GM12878 (cell line): ENCODE measurements at places on chromosomes 7 and 10. TPM values are rescaled to one million over a fixed set of nuclear protein-coding genes. Genes with fewer than 3 reads are reported as not detected.

GRCh38 chr10:126432507-126432906 lies 44.2 kb upstream of the ADAM12 start:
- H3K27me3 ChIP-seq = no peaks in the 10 kb centered on the region
- H3K27ac ChIP-seq = no peak overlapping the region
- no peaks in the 10 kb centered on the region for H3K4me1 ChIP-seq
- H3K36me3 ChIP-seq = no peaks in the 10 kb centered on the region

GRCh38 chr10:129809841-129810240 lies 154.2 kb downstream of the EBF3 start:
- no peaks in the 10 kb centered on the region for H3K36me3 ChIP-seq
- no peaks in the 10 kb centered on the region for H3K4me1 ChIP-seq
- DNase-seq = no peak
- no peaks in the 10 kb centered on the region for H3K27me3 ChIP-seq
- H3K27ac ChIP-seq = no peak overlapping the region

DNA sequence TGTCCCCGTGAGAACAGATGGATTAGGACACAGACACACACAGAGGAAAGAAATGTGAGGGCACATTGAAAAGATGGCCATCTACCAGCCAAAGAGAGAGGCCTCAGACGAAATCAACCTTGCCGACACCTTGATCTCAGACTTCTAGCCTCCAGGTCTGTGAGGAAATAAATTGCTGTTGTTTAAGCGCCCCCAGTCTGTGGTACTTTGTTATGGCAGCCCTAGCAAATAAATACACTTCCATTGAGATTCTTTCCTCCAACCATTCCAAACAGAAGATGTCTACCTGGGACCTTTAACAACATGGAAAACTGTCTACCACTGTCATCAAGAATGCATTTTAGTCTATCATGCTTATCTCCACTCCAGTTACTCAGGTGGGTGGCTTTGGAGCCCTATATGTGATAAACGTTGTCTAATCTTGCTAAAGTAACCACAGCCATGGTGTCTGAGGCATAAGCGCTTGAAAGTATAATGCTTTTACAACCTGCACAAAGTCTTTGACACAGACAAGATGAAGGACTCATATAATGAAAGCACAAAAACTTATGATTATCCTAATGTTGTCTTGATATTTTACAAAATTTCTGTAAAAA lies 244.3 kb downstream of the MTERF1 start:
- no peaks in the 10 kb centered on the region for H3K27me3 ChIP-seq
- DNase-seq = no peak
- H3K4me1 ChIP-seq = no peaks in the 10 kb centered on the region
- no peaks in the 10 kb centered on the region for H3K36me3 ChIP-seq
- H3K27ac ChIP-seq = no peak overlapping the region
- no peak overlapping the region for H3K4me3 ChIP-seq

CNPY1 gene
- not detected in 2 replicates for polyA plus RNA-seq

- H3K27ac ChIP-seq = no peak overlapping the region
- H3K4me3 ChIP-seq = no peak overlapping the region
- DNase-seq = no peak
- no peaks in the 10 kb centered on the region for H3K27me3 ChIP-seq
- no peaks in the 10 kb centered on the region for H3K4me1 ChIP-seq
These were observed 22.9 kb upstream of the IFIT2 start for GRCh38 chr10:89278900-89279392.

GRCh38 chr10:104638861-104639589 lies 2.1 kb upstream of the SORCS3 start:
- H3K27ac ChIP-seq = no peak overlapping the region
- no peaks in the 10 kb centered on the region for H3K36me3 ChIP-seq
- peaks cover 10% of the 10 kb centered on the region; the same call in 1 of the 2 replicates for H3K27me3 ChIP-seq
- no peaks in the 10 kb centered on the region for H3K4me1 ChIP-seq

SPOCK2 gene
- polyA plus RNA-seq = 0.69 and 1.2 TPM in 2 replicates

- H3K36me3 ChIP-seq = peaks cover 29% of the 10 kb centered on the region
- no peaks in the 10 kb centered on the region for H3K27me3 ChIP-seq
- H3K4me1 ChIP-seq = no peaks in the 10 kb centered on the region
- no peak for DNase-seq
These were observed 66.2 kb downstream of the FAM53B start for GRCh38 chr10:124677749-124678556.

- no peak overlapping the region for H3K27ac ChIP-seq
- DNase-seq = no peak
- H3K27me3 ChIP-seq = no peaks in the 10 kb centered on the region; the same call in 1 of the 2 replicates
- H3K4me3 ChIP-seq = no peak overlapping the region
These were observed 17.5 kb upstream of the NT5C3A start for GRCh38 chr7:33079763-33080690.

UROS gene
- 102 and 103 TPM in 2 replicates for polyA plus RNA-seq

GRCh38 chr7:155487509-155488482 lies 29.9 kb downstream of the EN2 start:
- peaks cover 15% of the 10 kb centered on the region for H3K4me1 ChIP-seq
- no peak overlapping the region for H3K27ac ChIP-seq
- H3K27me3 ChIP-seq = no peaks in the 10 kb centered on the region
- no peaks in the 10 kb centered on the region for H3K36me3 ChIP-seq

DNA sequence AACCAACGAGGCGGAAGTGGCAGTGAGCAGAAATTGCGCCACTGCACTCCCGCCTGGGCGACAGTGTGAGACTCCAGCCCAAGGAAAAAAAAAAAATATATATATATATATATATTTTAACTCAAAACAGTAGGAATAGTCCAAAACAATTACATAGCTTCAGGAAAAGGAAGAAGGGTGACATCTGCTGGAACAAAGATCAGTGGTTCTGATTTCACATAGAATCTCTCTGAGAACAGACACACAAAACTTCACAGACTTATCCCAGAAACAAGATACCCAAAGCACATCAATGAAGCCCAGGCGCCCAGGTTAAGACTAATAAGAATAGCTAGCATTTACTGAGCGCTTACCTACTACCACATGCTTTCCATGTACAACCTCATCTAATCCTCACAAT lies 45.0 kb downstream of the DNMBP start:
- no peaks in the 10 kb centered on the region for H3K27me3 ChIP-seq
- no peak overlapping the region for H3K27ac ChIP-seq
- H3K4me3 ChIP-seq = no peak overlapping the region
- DNase-seq = no peak
- peaks cover 13% of the 10 kb centered on the region for H3K36me3 ChIP-seq

PROSER2 gene
- not detected in 2 replicates for polyA plus RNA-seq

- H3K27ac ChIP-seq = no peak overlapping the region
- no peak for DNase-seq
- H3K36me3 ChIP-seq = no peaks in the 10 kb centered on the region
- H3K4me3 ChIP-seq = peak overlapping the region; percentile 57; the same call in 1 of the 2 replicates
These were observed 692 bp downstream of the NEURL1 start for GRCh38 chr10:103493916-103494877.

DNA sequence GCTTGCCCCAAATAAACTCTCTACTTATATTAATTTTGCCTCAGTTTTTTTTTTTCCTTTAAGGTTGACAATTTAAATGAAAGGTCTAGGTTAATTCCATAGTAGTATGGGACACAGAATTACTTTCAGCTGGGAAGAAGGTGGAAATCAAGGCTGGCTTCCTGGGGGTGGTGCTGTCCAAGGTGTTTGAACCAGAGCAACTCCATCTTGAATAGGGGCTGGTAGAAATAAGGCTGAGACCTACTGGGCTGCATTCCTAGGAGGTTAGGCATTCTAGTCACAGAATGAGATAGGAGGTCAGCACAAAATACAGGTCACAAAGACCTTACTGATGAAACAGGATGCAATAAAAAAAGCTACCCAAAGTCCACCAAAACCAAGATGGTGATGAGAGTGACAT lies 1190.8 kb upstream of the AUTS2 start:
- no peaks in the 10 kb centered on the region for H3K36me3 ChIP-seq
- H3K27ac ChIP-seq = no peak overlapping the region
- no peaks in the 10 kb centered on the region for H3K27me3 ChIP-seq
- DNase-seq = no peak

DNA sequence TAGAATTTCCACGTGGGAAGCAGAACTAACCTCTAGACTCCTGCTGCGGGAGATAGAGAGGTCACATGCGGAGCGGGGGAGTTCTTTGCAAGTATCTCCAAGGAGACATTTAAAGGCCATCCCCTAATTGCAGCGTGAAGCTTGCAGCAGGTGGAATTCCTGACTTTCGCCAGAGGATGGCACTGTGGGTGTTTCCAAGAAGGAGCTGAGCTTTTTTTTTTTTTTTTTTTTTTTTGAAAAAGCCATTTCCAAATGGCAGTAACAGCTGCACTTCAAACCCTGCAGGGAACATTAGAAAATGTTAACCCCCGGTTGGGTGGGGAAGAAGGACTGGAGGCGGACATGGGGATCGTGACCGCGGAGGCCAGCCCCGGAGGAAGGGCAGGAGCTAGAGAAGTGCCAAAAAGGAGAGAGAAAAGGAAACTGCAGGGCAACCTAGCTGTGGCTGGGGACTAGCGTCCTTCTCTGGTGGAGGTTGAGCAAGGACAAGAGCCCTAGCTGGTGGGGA lies 487.7 kb downstream of the TYW1 start:
- H3K27me3 ChIP-seq = no peaks in the 10 kb centered on the region; the same call in 1 of the 2 replicates
- no peak overlapping the region for H3K4me3 ChIP-seq
- no peaks in the 10 kb centered on the region for H3K36me3 ChIP-seq
- H3K27ac ChIP-seq = no peak overlapping the region
- no peaks in the 10 kb centered on the region for H3K4me1 ChIP-seq
- no peak for DNase-seq

GRCh38 chr7:55539380-55539779 lies 32.9 kb downstream of the VOPP1 start:
- H3K4me1 ChIP-seq = peaks cover 52% of the 10 kb centered on the region
- H3K27ac ChIP-seq = peak overlapping the region; percentile 68
- DNase-seq = no peak

BAIAP2L1 gene
- polyA plus RNA-seq = 54.2 and 54.9 TPM in 2 replicates

DNA sequence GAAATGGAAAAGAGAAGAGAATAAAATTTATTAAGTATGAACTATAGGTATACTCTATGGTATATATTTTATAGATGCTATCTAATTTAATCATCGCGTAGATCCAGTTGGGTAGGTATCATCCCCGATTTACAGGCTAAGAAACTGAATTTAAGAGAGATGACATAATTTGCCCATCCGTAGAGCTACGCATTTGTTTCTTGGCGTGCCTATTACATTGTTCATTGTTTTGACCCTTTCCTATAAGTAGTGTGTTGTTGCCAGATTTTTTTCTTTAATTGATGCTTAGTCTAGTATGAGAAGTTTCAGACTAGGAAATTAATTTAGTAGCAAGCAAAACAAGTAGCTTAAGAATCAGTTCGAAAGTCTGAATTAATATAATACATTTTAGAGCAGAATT lies 205.7 kb upstream of the NPSR1 start:
- no peak overlapping the region for H3K27ac ChIP-seq
- H3K27me3 ChIP-seq = no peaks in the 10 kb centered on the region
- H3K4me3 ChIP-seq = no peak overlapping the region
- H3K4me1 ChIP-seq = no peaks in the 10 kb centered on the region

DNA sequence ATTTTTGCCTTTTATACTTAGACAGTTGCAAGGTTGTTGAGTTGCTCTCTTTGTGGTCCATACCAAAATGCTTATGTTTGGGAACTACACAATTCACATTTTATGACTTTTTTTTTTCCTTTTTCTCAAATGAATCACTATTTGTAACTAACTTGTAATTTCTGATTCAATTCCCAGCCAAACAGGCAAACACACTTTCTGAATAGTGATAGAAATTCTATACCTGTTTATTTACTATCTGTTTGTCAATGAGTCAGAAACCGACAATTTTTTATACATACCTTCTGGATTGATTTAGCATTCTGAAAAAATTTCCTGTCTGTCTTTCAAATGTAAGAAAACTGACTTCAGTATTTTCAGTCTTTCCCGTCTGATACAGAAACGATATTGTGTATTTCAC lies 69.1 kb downstream of the MBL2 start:
- H3K27ac ChIP-seq = no peak overlapping the region
- no peak for DNase-seq
- H3K27me3 ChIP-seq = no peaks in the 10 kb centered on the region
- no peaks in the 10 kb centered on the region for H3K4me1 ChIP-seq

- no peak overlapping the region for H3K27ac ChIP-seq
- H3K27me3 ChIP-seq = peaks cover under 1% of the 10 kb centered on the region; the same call in 1 of the 2 replicates
- no peaks in the 10 kb centered on the region for H3K36me3 ChIP-seq
- DNase-seq = no peak
- H3K4me3 ChIP-seq = no peak overlapping the region
- no peaks in the 10 kb centered on the region for H3K4me1 ChIP-seq
These were observed 246.2 kb upstream of the C7orf33 start for GRCh38 chr7:148344406-148344805.

DNA sequence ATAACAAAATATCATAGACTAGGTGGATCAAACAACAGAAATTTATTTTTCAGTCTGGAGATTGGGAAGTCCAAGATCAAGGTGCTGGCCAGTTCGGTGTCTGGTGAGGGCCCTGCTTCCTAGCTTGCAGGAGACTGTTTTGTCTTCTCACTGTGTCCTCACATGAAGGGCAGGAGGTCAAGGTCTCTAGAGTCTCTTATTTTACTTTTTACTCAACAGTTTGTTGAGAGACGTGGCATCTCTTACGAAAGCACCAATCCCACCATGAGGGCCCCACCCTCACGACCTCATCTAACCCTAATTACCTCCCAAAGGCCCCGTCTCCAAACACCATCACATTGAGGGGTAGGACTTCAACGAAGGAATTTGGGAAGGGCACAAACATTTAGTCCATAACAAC lies 41.2 kb upstream of the SORBS1 start:
- H3K36me3 ChIP-seq = peaks cover 4% of the 10 kb centered on the region; the same call in 1 of the 2 replicates
- no peaks in the 10 kb centered on the region for H3K4me1 ChIP-seq

GRCh38 chr10:129936266-129936922 lies 27.7 kb downstream of the EBF3 start:
- no peaks in the 10 kb centered on the region for H3K36me3 ChIP-seq
- no peak for DNase-seq
- H3K4me3 ChIP-seq = no peak overlapping the region

GRCh38 chr7:132055336-132056120 lies 499.1 kb upstream of the PODXL start:
- H3K27ac ChIP-seq = no peak overlapping the region
- H3K4me1 ChIP-seq = no peaks in the 10 kb centered on the region
- no peak overlapping the region for H3K4me3 ChIP-seq
- no peak for DNase-seq
- no peaks in the 10 kb centered on the region for H3K27me3 ChIP-seq
- no peaks in the 10 kb centered on the region for H3K36me3 ChIP-seq

FAM25A gene
- polyA plus RNA-seq = not detected in 2 replicates

- no peak for DNase-seq
- no peaks in the 10 kb centered on the region for H3K27me3 ChIP-seq
- H3K4me3 ChIP-seq = no peak overlapping the region
- no peaks in the 10 kb centered on the region for H3K4me1 ChIP-seq
These were observed 12.8 kb upstream of the IRF5 start for GRCh38 chr7:128924707-128925588.

SFTPD gene
- polyA plus RNA-seq = not detected in 2 replicates

GRCh38 chr7:151673216-151673615 lies 153.5 kb upstream of the RHEB start:
- H3K36me3 ChIP-seq = no peaks in the 10 kb centered on the region
- no peaks in the 10 kb centered on the region for H3K4me1 ChIP-seq
- H3K4me3 ChIP-seq = no peak overlapping the region
- DNase-seq = no peak
- H3K27me3 ChIP-seq = no peaks in the 10 kb centered on the region

GRCh38 chr10:24777196-24777595 lies 53.5 kb upstream of the ARHGAP21 start:
- no peak for DNase-seq
- H3K27ac ChIP-seq = no peak overlapping the region
- H3K4me1 ChIP-seq = no peaks in the 10 kb centered on the region
- H3K4me3 ChIP-seq = no peak overlapping the region
